ENCODE measurements at places on chromosomes 13 and 19.

- DNase-seq: no peak
Observed at GRCh38 chr13:45231722-45232121, 30.9 kb upstream of the KCTD4 start.

DNA sequence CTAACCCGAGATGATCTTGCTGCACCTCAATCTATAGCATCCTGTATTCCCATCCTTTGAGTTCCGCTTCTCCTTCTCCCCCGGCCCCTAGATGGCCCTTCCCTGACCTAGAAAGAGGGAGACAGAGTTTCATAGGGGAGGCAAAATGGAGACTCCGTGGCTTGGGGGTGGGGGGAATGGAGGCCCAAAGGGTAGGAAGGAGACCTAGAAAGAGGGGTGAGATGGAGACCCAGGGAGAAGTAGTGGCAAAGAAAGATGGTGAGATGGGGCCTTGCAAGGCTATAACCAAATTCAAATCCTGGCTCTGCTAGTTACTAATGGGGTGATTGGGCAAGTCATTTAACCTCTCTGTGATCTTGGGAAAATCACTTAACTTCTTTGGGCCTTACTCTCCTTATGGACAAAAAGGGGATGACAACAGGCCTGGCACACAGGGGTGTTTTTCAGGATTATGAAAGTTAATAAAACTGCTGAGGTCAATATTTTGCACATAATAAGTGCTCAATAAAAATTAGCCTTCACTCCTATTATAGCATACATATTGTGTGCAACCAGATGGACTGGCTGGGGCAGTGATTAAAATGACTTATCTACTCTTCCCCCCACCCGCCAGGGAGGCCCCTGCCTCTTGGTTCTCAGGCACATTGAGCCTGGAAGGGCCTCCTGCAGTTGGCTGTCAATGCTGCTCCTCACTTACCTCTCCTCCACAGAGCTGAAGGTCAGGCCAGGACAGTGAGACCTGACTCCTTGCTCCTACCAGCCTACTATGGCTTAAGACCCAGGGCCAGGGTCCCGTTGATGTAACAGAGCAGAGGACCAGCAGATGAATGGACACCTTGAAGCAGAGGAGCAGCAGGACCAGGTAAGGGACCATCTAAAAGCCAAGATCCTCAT, 633 bp downstream of the SPHK2 start:
- no peak for DNase-seq

DNA sequence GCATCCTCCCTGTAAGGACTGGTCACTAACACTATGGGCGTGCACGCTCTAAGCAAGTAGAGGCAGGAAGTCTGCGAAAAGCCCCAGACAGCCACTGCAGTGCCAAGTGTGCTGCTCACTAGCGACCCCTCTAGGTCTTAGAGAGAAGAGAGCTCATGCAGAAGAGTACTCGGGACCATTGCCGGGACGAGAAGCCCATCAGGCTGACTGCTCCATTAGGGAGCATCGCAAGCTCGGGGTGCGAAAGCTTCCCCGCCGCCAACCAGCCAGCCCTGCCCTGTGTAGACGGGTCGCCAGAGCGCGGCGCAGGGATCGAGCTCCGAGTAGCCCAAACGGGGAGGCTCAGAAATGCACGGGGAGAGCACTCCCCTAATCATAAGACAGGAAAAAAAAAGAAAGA, 16.6 kb downstream of the POU4F1 start:
- no peak for DNase-seq

DNA sequence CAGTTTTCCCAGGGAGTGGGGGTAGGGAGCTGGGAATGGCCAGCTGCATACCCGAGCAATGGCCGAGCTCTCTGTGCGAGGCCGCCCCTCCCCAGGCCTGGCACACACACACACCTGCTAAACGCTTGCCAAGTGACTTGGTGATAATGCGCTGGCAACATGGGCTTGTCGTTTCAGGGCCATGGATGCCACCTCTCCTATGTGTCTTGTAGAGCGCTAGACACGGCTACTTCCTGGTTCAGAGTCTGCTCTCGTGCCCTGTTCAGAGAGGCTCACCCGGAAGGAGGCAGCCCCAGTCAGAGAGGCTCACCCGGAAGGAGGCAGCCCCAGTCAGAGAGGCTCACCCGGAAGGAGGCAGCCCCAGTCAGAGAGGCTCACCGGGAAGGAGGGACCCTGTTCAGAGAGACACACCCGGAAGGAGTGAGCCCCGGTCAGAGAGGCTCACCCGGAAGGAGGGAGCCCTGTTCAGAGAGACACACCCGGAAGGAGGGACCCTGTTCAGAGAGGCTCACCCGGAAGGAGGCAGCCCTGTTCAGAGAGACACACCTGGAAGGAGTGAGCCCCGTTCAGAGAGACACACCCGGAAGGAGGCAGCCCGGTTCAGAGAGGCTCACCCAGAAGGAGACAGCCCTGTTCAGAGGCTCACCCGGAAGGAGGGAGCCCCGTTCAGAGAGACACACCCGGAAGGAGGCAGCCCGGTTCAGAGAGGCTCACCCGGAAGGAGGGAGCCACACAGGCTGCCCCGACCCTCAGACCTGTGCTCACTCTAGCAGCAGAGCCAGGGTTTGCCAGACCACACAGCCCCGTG, 4.2 kb downstream of the ADPRHL1 start:
- DNase-seq: peak; percentile 100

DNA sequence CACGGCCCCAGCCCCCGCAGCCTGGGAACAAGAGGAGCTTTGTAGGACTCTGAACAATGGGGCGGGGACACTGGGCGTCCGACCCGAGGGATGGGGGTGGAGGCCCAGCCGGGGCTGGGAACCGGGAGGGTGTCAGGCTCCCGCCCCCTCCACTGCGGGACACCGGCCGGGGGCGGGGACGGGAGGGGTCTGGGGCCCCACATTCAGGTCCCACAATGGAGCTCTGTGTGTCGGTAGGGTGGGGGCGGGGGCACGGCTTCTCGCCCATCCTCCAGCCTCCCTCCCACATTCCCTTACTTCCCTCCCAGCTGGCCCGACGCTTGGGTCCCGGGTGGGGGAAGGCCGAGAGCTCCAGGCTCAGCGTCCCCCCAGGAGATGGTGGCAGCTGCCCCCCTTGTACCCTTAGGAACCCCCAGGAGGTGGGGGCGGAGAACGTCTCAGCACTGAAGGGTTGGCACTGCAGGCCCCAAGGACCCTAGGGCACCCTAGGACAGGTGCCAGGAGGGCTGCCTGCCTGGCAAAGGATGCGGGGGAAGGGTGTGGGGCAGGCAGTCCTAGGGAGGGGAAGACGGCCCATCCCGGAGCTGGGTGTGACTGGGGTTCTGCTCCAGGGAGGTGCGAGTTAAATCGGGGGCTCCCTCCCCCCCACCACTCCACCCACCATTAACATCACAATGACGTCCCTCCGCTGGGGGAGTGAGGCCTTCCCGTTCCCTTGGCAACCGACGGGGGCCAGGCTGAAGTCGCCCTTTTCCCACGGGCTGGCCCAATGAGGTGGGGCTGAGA, 5.3 kb downstream of the TTYH1 start:
- no peak for DNase-seq

DNA sequence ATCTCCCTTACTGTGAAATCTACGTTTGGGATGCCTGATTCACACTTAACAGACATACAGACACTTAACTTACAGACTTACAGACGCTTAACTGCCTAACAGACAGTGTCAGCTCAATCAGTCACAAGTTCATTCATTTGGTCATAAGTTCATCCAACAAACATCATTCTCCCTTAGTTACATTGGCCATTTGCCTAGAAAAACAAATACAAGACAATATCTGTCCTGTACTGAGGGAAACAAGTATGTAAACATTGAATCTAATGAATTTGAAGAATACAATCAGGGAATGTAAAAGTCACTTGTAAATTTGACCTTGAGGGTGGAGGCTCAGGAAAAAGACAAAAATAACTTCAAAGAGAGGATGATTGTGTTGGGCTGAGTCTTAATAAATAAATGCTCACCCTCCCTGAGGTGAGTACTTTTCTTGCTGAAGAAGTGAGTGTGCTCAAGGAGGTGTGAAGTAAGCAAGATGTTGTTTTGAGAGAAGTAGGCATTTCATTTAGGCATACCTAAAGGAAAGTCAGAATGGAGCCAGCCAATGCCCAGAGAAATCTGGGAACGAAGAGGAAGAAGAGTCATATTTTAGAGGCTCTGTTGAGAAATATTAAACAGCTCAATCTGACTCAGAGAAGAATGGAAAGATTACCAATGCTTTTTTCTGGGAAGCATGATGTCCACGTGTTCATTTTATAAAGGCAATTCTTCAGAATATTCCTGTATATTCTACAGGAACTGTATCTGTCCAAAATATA, 958.4 kb upstream of the SLC10A2 start:
- no peak for DNase-seq

- no peak for DNase-seq
Observed at GRCh38 chr13:102128216-102128810, 273.5 kb downstream of the FGF14 start.

DNA sequence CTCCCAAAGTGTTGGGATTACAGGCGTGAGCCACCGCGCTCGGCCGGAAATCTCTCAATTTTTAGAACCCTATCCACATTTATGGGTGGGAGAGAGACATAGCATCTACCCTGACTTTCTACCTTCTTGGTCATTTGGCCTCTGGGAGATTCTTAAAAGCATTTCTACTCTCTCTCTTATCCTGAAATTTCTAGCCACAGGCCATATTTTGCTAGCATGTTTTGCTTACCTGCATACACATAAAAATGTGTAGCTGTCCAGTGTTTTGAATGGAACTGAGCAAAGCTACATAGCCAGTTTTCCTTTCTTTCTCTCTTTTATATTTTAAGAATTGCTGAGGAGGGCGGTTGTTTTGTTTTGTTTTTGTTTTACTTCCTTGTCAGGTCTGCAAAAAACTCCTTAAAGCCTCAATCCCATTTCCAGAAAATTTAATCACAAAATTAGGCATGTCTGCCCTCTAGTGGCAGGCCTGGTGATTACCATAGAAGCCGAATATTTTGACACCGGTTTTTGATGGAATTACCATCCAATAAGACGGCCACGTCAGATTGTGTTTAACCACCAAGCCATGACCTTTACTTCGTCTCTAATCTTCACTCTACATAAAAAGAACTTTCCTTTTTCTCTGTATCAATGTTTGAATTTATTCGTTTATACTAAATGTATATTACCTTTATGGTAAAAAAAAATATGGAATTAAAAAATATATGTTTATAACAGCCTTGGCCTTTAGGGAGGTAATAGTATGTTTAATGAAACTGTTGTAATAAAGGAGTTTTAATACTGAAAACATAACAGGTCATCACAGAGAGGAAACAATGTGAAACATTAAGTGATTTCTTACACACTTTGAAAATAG, 34.4 kb upstream of the OXGR1 start:
- DNase-seq: peak; percentile 39

DNA sequence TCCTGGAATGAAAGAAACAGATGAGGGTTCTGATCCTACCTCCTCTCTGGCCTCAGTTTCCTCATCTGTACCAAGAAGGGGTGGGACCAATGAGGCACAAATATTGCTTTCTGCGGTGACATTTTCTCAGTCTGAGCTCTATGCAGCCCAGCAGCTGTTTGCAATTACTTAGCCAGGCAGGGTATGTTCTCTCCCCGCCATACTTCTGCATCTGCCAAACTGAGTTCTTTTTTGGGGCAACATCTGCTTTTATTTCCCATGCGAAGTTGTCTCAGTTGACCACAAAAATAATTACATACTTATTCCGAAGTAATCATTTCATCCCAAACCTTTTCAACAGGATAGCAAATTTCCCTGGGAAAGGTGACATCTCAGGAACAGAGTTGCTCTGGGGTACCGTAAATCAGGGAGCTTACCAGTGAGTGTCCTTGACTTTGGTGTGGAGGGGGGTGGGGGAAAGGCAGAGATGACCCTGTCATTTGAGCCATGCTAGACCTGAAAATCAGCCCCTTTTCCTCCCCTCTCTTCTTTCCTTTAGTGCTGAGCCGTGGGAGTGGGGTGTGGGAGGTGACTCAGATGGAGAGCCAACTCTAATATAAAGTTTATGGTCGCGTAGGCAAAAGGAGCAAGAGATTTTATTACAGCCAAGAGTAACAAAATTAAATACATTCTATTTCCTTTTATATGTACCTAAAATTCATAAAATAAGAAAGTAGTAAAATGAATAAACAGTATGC, 165.7 kb upstream of the KL start:
- no peak for DNase-seq

DNA sequence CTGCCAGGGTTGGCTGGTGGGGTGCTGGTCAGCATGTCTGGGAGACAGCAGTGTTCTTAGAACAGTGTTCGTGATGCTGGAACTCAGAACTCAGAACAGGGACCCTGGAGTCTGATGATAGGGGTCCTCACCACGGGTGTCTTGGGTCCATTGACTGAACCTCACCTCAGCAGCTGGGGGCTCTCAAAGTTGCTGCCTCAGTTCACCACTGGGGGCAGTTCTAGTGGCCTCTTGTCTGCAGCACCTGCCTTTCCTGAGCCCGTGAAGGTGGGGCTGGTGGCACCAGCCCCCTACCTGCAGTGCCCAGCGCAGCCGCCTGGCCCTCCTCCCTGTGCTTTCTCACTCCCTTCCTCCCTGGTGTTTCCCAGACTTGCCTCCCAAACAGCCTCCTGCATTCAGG, 28.5 kb downstream of the SAFB start:
- no peak for DNase-seq

GRCh38 chr13:28035146-28035782, 46.8 kb upstream of the URAD start:
- DNase-seq: no peak

- no peak for DNase-seq
Observed at GRCh38 chr13:35848336-35849255, 282.6 kb downstream of the DCLK1 start.

- DNase-seq: peak; percentile 11
Observed at GRCh38 chr13:72726726-72727416, 558 bp downstream of the MZT1 start.

DNA sequence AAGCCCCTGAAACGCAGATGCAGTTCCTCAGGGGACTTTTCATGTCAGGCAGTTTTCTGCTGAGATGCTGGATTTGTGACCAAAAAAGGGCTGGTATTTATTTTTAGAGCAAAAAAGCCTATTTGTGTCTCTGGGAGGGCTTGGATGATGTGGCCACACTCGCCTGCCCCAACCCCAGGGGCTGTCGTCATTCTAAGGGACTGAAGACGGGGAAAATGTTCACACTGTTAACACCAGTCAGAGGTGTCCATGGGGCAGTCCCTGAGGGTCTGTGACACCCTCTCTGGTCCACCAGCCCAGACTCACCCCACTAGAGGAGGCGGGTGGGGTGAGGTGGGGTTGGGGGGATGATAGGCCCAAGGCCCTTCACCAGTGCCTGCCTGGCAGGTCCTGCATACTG, 15.9 kb upstream of the EPHX3 start:
- no peak for DNase-seq

GRCh38 chr13:75430436-75431209, 51.3 kb downstream of the TBC1D4 start:
- DNase-seq: no peak
